HT1080 (cell line): ENCODE measurements at places on chromosomes 3 and 15.
A peak's percentile ranks its signal among the peaks of the same experiment; 100 is the strongest.

DNA sequence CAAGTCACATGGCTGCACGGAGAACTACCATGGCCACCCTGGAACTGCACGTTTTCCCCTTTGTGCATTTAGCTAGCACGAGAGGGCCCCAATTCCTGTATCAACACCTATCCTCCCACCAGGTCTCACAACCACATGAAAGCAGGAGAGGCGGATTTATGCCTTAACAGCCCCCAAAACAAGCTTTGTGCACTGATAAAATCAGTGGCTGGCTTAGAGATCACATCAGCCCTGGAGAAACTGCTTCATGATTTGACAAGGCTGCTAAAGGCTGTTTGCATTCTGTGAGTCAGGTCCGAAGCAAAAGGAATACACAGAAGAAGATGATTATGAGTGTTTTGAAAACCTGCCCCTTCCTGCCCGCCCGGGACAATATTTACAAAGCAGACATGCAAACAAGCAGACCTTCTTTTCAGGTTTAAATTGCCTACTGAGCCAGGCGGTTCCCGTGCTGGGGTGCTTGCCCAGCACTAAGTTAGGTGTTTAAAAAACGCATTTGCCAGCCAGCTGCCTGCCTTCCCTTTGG, 25.9 kb downstream of the CEMIP start:
- DNase-seq: no peak

- no peak for DNase-seq
Measured at GRCh38 chr3:42502429-42503250, at the start of gene VIPR1. Gene VIPR1 (plus strand): TSS chr3:42502643. CDS start chr3:42502736, 93 bp downstream.

GRCh38 chr3:58191361-58191991, 19.3 kb downstream of the DNASE1L3 start:
- DNase-seq: no peak

DNA sequence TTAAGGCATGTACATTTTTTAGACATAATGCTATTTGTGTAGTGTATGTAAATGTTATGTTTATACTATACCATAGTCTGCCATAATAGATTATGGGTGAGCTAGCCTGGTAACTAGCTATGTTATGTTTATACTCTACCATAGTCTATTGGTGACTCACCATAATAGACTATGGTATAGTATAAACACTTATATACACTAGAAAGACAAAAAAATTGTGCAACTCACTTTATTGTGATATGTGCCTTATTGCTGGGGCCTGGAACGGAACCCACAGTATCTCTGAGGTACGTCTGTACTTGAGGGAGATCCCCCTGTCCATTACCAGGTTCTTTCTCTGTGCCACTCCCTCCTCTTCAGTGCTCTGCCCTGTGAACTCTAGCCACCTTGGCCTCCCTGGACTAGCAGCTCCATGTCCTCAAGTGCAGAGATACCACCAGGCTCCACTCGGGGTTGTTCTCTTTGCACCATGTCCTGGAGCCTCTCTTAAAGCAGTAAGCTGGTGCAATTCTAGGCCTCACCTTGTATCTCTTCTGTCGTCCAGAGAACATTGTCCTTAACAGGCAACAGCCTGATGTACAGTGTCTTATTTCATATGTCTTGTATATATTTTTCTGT, 60.8 kb upstream of the PXYLP1 start:
- no peak for DNase-seq

GRCh38 chr15:30670056-30670455, 44.1 kb downstream of the ARHGAP11B start:
- peak; percentile 21 for DNase-seq

GRCh38 chr15:89019436-89019835, 68.8 kb upstream of the ABHD2 start:
- no peak for DNase-seq

- peak; percentile 17 for DNase-seq
Measured at GRCh38 chr3:34619990-34620389, 821.6 kb downstream of the PDCD6IP start.

DNA sequence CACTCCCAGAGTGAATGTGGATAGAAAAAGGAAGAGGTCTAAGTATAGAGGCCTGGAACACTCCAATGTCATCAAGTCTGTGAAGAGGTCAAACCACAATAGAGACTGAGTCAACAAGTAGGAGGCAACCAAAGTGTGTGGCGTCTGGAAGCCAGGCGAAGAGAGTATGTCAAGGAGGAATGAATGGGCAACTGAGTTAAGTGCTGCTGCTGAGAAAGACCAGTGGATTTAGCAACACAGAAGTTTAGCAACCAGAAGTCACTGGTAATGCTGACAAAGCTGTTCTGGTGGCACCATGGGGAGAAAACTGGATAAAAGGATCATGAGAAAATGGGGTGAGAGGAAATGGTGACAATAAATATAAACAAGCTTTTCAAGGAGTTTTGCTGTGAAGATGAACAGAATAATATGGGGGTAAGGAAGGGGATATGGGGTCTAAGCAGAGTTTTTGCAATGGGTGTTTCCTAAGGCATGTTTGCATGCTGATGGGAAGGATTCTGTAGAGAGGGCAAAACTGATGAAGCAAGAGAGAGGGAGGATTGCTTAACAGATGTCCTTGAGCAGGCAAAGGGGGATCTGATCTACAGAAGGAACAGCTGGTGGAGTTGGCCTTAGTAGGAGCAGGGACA, 38.4 kb downstream of the PCOLCE2 start:
- peak; percentile 97 for DNase-seq

DNA sequence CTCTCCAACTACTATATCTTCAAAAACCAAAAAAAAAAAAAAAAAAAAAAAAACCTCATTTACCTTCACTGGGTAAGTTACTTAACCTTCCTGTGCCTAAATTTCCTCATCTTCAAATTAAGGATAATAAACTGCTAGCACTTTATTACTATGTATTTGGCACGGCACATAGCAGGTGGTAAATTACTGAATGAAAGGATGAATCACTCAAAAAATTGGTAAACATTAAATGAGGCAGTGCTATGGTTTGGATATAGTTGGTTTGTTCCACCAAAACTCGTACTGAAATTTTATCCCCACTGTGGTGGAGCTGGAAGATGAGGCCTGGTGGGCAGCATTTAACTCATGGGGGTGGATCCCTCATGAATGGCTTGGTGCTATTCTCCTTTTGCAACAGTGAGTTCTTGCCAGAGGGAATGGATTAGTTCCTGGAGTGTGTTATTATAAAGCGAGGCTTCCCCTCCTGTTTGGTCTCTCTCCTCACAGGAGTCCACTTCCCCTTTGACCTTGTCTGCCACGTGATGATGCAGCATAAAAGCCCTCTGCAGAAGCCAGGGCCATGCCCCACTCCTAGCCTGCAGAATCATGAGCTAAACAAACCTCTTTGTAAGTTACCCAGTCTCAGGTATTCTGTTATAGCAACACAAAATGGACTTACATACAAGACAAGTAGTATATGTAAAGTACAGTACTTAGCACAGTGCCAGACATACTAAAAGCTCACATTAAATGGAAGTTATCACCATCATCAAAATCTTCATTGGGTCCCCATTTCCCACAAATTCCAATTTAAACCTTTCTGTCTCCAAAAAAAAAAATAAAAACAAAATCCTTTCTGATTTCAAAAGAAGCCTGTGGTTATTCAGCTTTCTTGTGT, 20.6 kb downstream of the DCUN1D1 start:
- no peak for DNase-seq

DNA sequence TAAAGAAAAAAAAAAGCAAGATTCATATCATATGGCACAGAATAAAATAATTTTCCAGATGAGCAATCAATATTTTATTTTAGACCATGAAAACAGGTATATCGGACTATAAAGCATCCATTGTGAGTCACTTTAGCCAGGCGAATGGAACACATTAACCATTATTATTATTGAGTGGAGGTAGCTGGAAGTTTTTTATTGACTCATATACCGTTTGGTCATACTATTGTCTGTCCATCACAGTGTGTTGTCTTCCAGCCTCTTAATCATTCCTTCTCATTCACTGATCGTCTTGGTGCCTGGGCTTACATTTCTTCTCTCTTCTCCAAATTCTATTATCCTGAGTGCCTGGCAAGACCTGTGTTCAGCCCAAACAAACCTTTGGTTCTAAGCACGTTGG, 634.8 kb downstream of the MECOM start:
- DNase-seq: no peak

DNA sequence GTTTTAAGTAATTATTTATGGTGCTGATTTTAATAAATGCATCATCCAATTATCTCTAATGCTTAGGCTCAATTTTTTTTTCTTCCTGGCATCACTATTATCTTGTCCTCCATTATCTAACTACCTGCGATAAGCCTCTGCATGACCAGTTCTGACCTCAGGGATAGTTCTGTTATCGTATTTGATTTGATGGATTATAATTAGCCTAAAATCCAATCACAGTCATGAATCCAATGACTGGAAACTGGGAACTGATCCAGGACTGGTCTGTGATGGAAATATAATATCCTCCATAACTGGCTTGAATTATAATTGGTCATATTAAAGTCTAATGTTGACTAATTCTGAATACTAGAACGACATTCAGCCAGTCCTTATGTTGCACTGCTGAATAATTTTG, 1.1 kb downstream of the MYH15 start:
- DNase-seq: no peak

DNA sequence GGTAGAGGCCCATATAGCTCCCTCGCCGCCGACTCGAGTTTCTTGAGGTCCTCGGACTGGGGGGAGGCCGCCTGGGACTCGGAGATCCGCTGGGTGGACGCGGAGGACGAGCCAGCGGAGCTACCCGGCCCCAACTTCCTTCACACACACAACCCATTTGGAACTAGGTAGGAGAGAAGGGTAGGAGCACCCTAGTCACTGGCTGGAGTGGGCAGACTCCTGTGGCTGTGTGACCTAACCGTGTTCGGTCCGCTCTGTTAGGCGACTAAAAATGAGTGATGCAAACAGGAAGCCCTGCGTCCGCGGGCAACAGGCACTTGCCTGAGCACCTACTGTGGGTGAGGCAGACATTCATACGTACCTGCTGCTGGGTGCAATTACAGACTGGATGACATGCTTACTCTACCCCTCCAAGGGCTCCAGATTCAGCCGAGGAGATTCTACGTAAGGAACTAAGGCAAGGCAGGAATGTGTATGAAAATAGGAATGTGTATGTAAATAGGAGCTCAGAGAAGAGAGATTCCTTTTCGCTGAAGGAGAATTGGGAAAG, 4.6 kb upstream of the SIN3A start:
- peak; percentile 59 for DNase-seq

GRCh38 chr15:95565016-95565600, 765.4 kb upstream of the NR2F2 start:
- no peak for DNase-seq

GRCh38 chr3:38375072-38375471, 28.5 kb downstream of the XYLB start:
- no peak for DNase-seq

DNA sequence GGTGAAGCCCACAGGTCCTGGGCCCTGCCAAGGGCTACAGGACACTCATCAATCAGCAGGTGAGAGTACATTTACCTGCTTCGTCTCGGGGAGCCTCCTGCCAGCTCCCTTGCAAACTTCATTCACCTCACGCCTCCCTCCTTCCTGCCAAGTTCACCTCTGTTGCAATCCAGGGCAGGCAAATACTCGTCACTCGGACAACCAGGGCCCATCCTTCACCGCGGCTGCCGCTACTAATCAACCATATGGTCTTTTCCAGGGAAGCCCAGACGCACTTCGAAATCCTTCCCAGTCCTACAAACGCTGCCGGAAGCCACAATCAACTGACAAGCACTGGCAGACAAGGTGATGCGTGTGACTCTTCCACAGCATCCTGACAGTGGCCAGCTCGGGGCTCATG, 200.7 kb upstream of the NSMCE3 start:
- DNase-seq: no peak

DNA sequence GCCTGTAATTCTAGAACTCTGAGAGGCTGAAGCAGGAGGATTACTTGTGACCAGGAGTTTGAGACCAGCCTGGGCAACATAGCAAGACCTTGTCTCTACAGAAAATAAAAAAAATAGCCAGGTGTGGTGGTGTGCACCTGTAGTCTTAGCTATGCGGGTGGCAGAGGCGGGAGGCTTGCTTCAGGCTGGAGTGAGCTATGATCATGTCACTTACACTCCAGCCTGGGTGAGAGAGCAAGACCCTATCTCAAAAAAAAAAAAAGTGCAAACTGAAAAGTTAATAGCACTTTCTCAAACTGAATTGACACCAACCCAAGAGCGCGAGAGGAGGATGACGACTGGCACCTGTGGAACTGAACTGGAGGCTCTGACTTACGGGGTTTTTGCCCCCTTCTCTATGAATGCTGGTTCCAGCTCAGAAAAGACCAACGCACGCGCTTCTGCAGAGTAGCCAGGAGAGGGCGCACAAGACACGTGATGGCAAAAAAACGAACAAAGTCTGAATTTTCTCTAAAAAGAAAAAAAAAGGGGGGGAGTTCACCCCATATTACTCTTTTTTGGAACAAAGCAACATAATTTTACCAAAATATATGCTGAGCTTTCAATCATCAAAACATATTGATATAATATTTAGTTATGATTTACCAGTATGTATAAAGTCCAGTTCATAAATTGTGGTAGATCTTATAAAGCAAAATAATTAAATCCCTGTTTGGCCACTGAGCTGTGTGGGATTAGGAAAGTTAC, 23.7 kb downstream of the CFAP92 start:
- peak; percentile 55 for DNase-seq

- no peak for DNase-seq
Measured at GRCh38 chr3:107976202-107976800, 114.5 kb downstream of the CD47 start.

- DNase-seq: no peak
Measured at GRCh38 chr3:175149675-175150074, 290.5 kb downstream of the NAALADL2 start.

DNA sequence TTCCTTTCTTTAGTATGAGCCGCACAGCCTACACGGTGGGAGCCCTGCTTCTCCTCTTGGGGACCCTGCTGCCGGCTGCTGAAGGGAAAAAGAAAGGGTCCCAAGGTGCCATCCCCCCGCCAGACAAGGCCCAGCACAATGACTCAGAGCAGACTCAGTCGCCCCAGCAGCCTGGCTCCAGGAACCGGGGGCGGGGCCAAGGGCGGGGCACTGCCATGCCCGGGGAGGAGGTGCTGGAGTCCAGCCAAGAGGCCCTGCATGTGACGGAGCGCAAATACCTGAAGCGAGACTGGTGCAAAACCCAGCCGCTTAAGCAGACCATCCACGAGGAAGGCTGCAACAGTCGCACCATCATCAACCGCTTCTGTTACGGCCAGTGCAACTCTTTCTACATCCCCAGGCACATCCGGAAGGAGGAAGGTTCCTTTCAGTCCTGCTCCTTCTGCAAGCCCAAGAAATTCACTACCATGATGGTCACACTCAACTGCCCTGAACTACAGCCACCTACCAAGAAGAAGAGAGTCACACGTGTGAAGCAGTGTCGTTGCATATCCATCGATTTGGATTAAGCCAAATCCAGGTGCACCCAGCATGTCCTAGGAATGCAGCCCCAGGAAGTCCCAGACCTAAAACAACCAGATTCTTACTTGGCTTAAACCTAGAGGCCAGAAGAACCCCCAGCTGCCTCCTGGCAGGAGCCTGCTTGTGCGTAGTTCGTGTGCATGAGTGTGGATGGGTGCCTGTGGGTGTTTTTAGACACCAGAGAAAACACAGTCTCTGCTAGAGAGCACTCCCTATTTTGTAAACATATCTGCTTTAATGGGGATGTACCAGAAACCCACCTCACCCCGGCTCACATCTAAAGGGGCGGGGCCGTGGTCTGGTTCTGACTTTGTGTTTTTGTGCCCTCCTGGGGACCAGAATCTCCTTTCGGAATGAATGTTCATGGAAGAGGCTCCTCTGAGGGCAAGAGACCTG, 13.2 kb downstream of the GREM1 start:
- DNase-seq: no peak

GRCh38 chr3:102224171-102224570, 210.6 kb upstream of the ZPLD1 start:
- DNase-seq: peak; percentile 22
